Caudate nucleus (tissue), 63 donors: ENCODE measurements at places on chromosomes 13 and 19.

DNA sequence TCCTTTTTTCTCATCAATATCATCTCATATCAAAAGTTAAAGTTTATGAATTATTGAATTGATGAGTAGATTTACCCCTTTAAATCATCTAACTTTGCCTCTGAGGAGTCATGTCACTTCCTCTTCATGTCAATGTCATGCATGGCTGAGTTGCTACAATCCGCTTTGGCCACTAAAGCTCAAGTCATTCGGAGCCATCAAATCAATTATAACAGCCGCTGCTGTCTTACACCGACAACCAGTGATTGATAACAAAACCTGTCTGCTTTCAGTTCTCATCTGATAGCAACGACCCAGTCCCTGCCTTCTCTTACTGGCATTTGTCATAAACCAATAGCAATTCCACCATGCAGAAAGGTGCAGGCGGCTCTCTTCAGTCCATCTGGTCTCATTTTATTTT, 429.3 kb downstream of the DIAPH3 start:
- DNase-seq: no peak

DNA sequence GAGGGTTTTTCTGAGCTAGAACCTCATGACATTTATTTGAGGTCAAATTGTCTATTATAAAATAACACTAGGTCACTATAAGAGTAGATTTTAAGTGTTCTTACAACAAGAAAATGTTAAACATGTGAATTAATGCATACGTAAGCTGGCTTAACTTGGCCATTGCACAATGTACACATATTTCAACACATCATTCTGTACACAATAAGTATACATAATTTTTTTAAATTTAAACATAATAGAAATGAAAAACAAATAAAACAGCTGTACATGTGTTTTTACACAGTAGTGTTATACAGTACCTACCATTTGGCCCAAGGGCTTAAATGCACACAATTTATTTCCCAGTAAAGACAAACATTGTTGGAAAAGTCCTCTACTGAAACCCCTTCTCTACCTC, 269.9 kb downstream of the DACH1 start:
- no peak for DNase-seq

DNA sequence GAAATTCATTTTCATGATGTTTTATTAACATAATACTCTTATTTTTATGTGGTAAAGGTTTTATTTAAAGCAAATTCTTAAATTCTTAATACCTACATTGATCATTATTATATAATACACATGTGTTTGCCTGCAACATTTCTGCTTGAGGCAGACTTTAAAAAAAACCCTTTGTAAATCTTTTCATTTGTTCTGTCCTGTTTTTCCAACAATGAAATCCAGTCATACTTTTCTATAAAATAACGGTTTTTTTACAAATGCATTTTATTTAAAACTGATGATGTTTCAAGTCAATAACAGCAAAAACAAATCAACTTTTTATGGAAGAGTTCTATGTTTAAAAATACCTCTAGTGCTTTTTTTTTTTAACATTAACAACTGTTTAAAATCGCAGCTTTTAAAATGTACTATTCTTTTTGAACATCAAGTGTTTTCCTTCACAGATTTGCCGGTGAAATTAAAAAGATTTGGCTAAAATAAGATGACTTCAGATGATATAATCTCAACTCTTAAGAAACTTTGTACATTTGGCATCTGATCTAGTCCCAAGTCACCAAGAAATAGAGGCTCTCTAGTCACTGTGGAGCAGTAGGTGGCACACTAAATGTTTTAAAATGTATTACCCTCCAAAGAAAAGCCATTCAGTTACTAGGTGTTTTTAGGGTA, 5.1 kb downstream of the POU4F1 start:
- DNase-seq: no peak

DNA sequence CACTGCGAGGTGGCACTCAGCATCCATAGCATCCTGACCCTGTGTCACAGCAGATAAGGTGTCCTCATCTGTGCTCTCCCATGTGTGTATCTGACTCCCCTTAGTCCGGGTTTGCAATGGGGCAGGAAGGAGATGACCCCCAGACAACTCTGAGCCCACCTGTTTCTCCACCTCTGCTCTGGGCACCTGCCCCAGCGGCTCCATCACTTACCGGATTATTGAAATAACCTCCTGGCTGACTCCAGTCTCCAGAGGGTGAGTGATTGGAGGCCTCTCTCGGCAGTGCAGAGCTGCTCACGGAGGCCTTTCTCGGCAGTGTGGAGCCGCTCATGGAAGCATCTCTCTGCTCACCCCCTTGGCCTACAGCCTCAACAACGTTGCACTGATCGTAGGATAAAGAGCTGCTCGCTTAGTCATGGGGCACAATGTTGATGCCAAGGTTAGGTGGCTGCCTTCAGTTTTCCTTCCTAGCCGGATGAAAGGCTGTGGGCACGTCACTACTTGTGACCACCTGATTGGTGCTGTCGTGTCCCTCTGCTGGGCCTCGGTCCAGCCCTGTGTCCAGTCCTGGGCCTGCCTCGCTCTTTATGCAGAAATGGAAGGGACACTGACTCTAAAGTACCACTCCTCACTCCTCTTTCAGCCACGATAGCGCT, 67.6 kb downstream of the TEX29 start:
- DNase-seq: no peak

DNA sequence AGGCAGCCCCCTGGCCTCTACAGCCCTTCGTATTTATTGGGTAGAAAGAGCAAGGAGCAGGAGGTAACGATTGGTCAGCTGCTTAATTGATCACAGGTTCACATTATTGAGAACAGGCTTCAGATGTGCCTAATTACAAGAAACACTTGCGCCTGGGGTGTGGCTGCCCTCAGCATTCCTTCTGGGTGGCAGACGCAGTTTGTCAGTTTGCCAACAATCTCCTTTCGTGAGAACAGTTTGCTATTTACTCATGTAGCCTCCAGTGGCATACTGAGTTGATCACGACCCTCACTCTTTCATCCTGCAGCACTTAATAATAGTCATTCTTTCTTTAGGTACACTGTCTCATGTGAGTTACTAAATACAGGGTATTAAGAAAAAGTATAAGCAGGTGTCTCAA, 985.6 kb downstream of the SLITRK5 start:
- DNase-seq: no peak

DNA sequence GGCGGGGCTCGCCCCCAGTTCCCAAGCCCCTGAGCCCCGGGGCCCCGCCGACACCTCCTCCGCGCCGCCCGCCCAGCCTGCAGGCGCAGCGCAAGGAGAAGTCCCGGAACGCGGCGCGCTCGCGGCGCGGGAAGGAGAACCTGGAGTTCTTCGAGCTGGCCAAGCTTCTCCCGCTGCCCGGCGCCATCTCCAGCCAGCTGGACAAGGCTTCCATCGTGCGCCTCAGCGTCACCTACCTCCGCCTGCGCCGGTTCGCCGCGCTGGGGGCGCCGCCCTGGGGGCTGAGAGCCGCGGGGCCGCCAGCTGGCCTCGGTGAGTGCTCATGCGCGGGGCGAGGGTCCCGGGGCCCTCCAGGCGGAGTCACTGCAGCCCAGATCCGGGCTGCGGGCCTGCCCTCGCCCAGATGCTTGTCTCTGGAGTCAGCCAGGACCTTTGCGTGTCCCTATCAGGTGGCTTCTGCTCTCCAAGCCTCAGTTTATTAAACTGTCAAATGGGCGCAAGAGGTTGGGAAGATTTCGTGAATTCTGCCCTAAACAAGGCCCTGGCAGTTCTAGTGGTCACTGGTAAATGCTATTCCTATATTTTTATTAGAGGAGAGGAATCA, 2.0 kb downstream of the NPAS1 start:
- DNase-seq: no peak
